GM19239 (cell line): ENCODE measurements at places on chromosomes 6 and 20.

GRCh38 chr6:25014791-25015560 lies 79.2 kb upstream of the RIPOR2 start:
- DNase-seq = no peak

DNA sequence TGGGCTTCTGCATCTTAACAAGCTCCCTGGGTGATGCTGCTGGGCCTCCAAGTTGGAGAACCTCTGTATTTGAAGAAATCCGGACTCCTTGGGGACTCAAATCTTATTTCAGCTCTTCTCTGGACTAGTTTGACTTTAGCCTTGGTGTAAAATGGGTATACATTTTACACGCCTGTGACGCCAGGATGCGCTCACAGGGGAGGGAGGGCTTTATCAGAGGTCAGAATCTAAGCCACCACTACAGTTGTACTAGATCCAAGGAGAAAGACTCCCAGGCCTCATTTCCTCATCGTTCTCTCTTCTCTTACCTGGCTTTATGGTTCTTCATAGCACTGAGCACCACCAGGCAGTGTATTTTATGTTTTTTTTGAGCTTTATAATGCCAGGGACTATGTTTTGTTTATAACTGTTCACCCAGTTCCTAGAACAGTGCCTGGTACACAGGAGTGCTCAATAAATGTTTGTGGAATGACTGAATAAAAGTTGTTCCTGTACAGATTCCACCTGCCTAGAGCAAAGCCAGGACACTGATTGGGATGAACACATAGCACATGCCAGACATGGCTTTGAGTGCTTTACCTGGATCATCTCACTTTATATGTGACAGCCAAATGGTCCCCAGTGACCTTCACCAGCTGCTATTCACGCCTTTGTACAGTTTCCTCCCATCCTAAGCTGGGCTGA lies 5.1 kb upstream of the RBCK1 start:
- DNase-seq = no peak

- DNase-seq = no peak
These were observed 8.1 kb downstream of the ASIP start for GRCh38 chr20:34249291-34249690.

DNA sequence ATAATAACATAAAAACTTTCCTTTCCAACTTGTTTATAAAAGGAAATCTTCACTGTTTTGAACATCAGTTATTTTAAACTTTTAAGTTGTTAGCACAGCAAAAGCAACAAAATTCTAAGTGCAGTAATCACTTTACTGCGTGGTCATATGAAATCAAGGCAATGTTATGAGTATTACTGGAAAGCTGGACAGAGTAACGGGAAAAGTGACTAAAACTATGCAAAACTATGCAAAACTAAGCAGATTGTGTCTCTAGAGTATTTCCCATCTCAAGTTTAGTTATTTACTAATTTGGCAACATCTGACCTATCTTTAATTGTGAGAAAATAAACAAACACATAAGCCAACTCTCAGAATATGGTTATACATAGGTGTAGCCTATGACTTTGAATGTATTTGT lies 10.9 kb upstream of the ANKEF1 start:
- DNase-seq = no peak

- DNase-seq = no peak
These were observed 114.7 kb downstream of the GJA10 start for GRCh38 chr6:90008908-90009501.

DNA sequence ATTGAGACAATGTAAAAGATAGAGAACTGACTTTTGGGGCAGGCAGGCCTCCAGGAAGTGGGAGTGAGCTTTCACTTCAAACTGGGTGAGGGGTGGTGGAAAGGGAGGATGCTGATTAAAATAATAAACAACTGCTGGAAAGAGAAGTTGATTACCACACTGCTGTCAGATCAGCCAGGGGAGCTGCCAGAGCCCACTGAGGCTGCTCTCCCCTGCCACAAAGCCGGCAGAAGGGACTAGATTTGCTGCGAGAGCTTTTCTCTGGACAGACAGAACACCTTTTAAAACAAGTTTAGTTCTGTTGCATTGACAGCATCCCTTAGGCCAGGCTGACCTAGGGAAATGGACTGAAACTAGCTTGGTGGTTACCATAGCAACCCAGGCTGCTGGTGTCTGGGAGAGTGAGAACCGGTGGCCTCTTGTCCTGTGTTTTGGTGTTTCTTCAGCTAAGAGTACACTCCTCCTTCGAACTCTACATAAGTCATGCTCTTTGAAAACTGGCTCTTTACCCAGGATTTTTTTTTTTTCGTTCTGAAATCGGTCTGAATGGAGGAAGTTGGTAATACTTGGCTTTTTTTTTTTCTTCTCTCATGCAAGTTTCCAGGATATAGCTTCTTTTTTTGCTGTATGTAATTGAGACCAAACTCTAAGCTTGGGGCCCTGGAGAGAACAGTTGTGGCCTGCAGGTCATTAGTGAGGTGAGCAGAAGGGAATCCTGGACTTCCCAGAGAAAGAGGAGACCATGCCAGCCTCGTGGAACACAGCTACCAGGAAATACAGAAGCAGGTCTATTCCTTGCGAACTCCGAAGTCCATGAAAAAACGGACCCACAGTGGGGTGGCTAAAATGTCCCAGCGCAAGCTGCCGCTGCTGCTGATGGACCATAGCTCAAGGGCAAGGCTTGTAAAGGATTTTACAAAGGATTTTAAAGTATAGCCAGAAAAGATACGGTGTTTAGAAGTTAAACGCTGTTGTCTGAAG lies 374.4 kb downstream of the UTRN start:
- DNase-seq = peak; percentile 10

DNA sequence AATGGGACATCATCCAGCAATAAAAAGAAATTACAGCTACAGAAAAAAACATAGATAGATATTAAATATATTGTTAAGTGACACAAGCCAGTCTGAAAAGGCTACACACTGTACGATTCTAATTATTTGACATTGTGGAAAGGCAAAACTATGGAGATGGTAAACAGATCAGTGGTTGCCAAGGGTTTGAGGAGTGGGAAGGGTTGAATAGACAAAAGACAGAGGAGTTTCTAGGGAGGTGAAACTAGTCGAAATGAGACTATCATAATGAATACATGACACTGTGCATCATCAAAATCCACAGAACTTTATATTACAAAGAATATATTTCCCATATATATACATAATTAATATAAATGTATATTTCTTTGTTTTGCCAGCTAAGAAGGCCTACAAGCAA lies 9.8 kb downstream of the EPM2A start:
- no peak for DNase-seq

GRCh38 chr20:1435337-1435699 lies 31.3 kb downstream of the NSFL1C start:
- DNase-seq = no peak

- peak; percentile 28 for DNase-seq
These were observed 73.3 kb downstream of the OTOR start for GRCh38 chr20:16821211-16822089.

DNA sequence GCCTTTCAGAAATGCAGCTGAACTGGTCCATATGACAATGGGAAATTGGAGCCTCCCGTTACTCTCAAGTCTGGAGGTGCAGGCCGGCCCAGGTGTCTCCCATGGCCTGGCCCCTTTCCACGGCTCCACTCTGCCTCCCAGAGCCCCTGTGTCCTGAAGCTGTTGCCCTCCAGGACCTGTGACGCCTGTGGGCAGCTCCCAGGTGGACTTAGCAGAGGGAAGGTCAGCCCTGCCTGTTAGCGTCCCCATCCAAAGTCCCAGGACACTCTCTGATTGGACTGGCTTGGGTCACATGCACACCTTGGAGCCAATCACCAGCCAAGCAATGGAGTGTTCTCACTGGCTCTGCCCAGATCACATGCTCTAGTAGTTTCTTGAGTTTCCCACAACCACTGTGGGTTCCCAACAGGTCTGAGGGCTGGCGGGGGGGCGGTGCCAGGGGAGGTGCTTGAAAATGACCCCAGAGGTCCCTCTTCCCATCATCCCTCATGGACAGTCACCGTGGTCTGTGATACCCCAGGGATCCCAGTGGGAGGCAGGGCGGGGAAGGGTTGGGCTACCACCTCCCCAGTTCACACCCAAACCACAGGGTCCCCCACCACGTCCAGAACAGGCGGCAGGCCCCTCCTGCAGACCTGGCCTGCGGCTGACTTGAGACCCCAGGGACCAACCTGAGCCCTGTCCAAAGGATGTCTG lies 135.6 kb downstream of the TAF4 start:
- no peak for DNase-seq

DNA sequence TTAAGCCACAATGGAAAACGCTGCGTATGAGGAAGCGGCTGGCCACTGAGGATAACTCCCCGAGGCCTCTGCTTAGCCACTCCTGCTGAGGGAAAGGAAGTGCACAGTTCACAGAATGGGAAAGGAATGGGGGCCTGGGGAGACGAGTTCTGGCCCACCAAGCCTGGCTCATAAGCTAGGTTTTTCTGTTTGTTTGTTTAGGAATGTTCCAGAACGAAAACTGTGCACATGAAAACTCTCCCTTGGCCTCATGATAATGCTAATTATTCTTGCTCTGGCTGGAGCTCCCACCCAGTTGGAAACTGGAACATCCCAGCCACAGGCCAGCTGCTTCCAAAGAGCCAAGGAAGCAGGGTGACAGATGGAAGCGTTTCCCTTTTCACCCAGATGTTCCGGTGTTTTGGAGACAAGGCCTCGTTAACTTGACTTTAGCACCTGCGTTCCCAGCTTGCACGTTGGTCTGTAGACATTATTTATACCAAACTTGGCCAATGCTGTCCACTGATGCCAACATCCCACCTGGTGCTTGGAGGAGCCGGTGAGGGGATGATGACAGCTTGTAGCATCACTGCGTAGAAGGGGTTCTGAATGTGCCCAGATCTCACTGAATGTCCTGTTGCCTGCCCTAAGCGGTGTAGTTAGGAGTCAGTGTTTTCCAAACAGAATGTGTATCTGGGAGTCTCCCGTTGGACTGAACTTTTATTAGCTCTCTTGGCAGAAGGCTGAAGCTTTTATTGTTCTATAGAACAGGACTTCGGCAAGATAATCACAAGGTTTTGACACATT lies 34.5 kb downstream of the APCDD1L start:
- DNase-seq = no peak

DNA sequence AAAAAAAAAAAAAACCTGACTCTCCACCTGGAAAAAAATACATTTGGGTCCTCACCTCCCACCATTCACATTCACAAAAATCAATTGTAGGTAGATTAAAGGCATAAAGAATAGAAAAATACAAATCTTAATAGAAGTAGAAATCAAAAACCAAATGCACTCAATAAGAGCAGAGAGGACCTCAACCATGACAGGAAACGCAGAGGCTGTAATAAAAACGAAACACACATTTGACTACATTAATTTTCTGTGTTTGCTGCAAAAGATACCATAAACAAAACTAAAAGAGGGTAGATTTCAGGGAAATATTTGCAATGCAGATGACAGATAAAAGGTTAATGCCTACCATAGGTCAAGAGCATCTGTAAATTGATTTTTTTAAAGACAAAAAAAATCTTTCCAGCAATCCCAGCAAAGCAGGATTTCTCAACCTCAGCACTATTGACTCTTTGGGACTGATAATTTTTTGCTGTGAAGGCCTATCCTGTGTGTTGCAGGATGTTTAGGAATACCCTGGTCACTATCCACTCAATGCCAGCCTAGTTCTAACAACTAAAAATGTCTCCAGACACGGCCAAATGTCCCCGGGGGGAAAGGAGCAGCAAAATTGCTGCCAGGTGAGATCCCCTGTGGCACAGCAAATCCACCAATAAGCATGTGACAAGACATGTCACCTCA lies 9.1 kb downstream of the ETV7 start:
- no peak for DNase-seq

DNA sequence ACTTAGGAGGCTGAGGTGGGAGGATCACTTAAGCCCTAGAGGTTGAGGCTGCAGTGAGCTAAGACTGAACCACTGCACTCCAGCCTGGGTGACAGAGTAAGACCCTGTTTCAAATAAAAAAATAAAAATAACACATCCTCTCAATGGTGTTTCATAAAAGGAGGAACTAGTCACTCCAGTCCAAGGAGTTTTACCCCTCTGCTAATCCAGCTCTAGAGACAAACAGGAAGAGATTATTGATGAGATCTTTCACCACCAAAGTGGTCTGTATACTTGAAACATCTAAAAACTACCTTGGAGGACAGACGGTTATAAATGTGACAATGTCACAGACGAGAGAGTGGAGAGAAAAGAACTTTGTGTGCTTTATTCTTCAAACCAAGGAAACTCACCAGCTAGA lies 58.2 kb downstream of the PIGU start:
- no peak for DNase-seq

DNA sequence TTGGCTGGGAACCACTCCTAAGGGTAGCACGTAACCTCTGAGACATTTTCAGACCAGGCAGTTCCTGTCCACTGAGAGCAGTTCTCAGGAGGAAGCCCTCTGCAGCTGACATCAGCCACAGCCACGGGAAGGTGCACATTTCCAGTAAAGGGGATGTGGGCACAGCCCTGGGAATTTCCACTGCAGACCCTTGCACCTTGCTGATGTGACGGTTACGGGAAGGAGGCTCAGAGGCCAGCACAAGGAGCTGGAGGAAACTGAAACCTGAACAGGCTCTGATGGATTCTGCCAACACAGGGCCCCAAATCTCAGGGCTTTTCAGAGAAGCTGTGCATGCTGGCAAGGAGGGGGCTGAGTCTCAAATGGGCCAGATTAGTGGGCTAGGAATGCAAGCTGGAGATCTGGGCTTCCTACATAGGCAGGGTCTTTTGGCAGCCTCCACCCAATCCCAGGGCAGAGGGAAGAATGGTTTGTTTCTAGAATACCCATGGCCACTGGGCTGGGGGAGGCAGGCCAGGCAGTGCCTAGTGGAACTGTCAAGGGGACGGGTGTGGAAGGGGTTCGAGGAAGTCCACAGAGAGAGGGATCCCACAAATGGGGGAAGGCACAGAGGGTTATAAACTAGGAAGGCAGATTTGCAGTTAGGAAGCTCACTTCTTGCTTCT lies 14.2 kb downstream of the EBF4 start:
- no peak for DNase-seq

- DNase-seq = no peak
These were observed 18.6 kb downstream of the FKBP1A start for GRCh38 chr20:1374246-1374645.

- no peak for DNase-seq
These were observed 2.1 kb downstream of the RAET1E start for GRCh38 chr6:149895833-149896271.

DNA sequence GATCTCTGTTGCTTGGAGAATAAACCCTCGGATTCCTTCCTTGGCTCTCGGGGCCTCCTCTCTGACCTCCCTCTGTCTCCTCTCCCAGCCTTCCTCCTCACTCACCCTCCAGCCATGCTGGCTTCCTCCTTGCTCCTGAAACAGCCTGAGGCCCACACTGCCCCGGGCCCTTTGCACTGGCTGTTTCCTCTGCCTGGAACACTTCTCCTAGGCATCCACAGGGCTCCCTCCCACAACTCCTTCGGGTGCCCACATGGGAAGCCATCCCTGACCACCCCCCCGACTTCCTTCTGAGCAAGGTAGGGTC lies 87.7 kb downstream of the CEBPB start:
- DNase-seq = no peak
